ENCODE measurements at places on chromosomes 12 and 14.

- DNase-seq = peak; percentile 45
Measured at GRCh38 chr14:100031506-100032281, 33.5 kb upstream of the EVL start.

DNA sequence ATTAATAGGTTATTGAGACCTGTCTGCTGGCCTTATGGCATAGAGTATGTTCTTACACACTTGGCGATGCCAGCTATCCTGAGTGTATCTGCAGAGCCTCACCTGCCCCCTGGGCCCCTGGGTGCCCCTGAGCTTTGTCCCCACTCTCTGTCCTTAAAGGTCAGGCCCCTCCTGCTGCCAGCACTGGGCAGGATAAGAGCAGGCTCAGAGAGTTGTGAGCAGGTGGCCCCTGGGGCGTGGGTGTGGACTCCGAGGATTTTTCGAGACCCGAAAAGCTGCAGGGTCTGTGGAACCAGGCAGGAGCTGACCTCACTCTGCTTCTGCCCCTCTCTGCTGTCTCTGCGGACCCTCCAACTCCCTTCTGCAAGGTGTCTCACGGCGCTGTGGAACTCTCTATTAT, 8.2 kb downstream of the HIP1R start:
- no peak for DNase-seq

GRCh38 chr12:3341594-3341993, 149.4 kb upstream of the PRMT8 start:
- peak; percentile 69 for DNase-seq

GRCh38 chr14:75040959-75041358, 10.3 kb downstream of the MLH3 start:
- no peak for DNase-seq

GRCh38 chr12:93148412-93148811, 219.3 kb upstream of the EEA1 start:
- DNase-seq = no peak

GRCh38 chr12:109131154-109132050, 15.0 kb downstream of the ACACB start:
- DNase-seq = peak; percentile 38

GRCh38 chr12:120588948-120589930, 8.0 kb upstream of the POP5 start:
- DNase-seq = no peak

- DNase-seq = no peak
Measured at GRCh38 chr12:127803545-127803944, 463.4 kb upstream of the TMEM132C start.

GRCh38 chr14:104316723-104317491, 178.5 kb downstream of the KIF26A start:
- DNase-seq = no peak

DNA sequence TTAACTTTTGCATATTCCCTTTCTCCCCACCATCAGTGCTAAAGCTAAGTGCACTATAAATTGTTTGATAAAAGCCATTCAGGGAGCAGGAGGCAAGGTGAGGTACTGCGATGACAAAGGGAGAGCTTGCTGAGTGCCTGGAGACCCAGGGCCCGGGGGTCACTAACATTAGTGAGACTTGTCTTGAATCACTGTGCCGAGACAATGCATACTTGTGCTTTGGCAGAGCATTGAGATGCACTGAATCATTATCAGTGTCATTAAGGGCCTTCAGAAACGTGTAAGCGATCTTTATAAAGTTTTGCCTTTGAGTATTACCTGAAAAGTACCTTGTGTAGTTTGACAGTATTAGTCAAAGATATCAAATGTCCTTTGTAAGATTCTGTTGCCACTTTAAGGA, 447.5 kb downstream of the PCNX1 start:
- DNase-seq = no peak

DNA sequence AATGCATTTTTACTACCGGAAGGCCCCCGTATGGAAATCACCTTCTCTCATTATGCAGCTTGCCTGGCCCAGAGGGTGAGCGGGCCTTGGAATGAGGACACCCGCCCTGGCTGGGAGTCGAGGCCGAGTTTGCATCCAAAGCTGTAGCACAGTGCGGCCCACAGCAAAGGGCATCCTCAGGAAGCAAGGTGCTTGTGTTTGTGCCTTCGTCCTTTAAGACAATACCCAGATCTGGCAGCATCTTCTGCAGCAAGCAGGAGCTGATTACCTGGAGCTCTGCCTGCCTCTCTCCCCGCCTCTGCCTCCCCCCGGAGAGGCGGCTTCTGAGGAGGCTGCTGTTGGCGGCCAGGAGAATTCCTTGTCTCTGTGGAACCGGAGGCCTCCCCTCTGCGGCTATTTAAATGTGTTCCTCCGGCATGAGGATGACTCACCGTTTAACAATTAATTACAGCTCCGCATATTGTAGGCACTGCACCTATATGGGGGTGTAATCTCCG, 145.3 kb downstream of the CACNA1C start:
- DNase-seq = no peak

GRCh38 chr14:64610049-64610746, 60.4 kb downstream of the PPP1R36 start:
- peak; percentile 97 for DNase-seq

DNA sequence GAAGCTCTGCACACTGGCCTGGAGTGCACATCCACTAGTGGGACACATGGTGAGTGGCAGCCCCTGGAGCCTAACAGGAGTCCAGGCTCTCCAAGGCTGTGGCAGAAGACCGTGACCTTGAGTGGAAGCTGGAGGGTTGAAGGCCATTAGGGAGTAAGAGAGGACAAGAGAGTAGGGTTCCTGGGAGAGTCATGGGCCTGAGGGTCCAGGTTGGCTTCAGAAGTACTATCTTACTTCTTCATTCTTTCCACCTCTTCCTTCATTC, 406 bp downstream of the IL23A start:
- DNase-seq = no peak

DNA sequence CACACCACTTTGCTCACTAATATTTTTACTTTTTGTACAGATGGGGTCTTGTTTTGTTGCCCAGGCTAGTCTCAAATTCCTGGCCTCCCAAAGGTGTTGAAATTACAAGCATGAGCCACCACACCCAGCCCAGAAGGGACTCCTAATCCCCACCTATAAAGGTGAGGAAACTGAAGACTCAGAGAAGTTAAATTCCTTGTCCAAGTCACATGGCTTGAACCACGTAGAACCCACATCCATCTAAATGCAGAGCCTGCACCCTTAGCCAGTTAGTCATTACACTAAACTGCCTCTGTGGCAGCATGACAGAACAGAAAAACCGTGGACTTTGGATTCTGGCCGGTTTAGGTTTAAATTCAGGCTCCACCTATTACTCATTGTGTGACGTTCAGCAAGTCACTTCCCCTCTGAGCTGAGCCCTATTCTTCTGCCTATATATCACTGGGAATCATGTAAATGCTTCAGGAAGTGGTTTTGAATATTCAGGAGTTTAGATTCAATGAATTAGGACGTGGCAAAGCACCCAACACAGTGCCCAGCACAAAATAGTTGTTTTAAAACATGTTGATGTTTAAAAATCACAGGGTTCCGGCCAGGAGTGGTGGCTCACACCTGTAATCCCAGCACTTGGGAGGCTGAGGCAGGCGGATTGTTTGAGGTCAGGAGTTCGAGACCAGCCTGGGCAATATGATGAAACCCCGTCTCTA, 3.0 kb upstream of the CORO1C start:
- no peak for DNase-seq

GRCh38 chr12:119241580-119242169, 62.9 kb downstream of the HSPB8 start:
- DNase-seq = no peak

DNA sequence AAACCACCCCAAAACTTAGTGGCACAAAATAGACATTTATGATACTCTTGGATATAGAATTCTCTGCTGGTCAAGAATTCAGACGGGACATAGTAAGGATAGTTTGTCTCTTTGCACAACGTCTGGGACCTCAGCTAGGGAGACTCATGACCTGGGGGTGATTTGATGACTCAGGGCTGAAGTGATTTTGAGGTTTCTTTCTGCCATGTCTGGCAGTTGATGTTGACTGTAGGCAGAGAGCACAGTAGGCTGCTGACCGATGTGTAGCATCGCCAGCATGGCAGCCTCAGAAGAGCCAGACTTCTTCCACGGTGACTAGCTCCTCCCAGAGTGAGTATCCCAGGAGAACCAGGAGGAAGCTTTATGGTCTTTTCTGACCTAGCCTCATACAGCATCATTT, 88.9 kb upstream of the FRMD6 start:
- no peak for DNase-seq

GRCh38 chr14:54627219-54627539, 60.3 kb downstream of the SAMD4A start:
- no peak for DNase-seq

- no peak for DNase-seq
Measured at GRCh38 chr14:25034803-25035681, 14.9 kb downstream of the STXBP6 start.

DNA sequence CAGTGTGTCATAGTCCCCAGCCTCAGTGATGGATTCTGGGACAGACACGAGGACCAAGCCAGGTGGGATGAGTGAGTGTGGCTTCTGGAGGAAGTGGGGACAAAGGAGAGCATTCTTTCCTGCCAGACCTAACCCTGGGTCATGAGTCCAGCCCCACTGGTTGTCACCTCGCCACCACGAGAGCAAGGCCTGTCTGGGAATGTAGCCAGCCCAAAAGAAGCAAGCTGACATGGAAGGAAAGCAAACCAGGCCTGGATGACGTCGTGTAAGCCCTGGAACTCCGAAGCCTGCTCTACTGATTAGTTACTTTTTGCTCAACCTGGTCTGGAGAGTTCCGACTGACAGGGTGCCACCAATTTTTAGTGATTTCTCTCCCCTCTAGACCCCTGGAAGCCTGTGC, 105.9 kb downstream of the SINHCAF start:
- DNase-seq = no peak

DNA sequence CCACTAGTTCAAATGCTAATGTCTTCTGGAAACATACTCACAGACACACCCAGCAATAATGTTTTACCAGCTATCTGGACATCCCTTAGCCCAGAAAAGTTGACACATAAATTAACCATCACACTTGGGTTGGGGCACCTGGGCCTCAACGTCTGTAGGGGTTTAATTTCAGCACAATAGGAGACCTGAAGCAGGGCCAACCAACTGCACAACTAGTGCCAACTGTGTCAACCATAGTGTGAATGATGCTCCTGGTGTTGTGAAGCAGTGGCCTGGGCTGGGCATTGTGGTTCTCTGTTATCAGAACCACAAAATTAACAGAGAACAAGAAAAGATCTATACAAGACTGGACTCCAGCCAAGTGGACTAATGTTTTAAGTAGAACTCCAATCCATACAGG, 106.7 kb upstream of the PPM1H start:
- no peak for DNase-seq

GRCh38 chr12:131830914-131831571, 2.9 kb downstream of the MMP17 start:
- DNase-seq = peak; percentile 25

- peak; percentile 41 for DNase-seq
Measured at GRCh38 chr12:117025481-117026151, 73.6 kb downstream of the TESC start.

DNA sequence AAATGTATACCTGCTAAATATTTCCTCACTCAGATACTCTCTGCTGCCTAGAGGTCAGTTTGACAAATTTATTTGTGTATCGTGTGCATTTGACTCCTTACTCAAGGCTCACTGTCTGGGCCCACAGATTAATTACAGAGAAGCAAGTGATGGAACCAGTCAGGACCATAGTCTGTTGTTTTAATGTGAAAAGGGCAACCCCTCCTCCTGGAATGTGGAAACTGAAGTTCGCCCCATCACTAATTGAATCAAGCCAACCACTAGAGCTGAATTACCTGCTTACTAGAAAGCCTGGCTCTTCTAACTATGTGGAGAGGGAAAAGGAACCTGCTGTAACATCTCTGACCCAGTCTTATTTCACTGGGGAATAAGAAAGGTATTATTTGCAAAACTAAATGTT, 199.9 kb upstream of the KRR1 start:
- DNase-seq = no peak

GRCh38 chr12:82527165-82527780, 159.4 kb upstream of the TMTC2 start:
- DNase-seq = no peak

GRCh38 chr14:86086962-86087361, 557.0 kb downstream of the FLRT2 start:
- DNase-seq = peak; percentile 90

GRCh38 chr12:12047682-12048081, 23.1 kb upstream of the BCL2L14 start:
- DNase-seq = no peak

DNA sequence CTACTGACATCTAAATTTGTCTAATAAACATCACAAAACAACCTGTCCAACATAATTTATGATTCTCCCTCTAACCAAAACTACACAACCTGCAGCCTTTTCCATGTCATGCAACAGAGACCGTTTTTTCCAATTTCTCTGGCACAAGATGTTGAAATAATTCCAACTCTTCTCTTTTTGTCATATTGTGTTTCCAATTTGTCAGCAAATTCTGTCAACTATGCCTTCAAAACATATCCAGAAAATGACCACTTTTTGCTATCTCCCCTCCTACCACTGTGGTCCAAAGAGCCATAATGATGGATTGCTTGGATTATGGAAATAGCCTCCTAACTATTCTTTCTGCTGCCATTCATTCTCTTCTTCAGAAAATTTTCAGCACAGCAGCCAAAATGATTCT, 31.3 kb upstream of the SSTR1 start:
- no peak for DNase-seq

- DNase-seq = no peak
Measured at GRCh38 chr14:89509891-89510290, 92.9 kb upstream of the FOXN3 start.

GRCh38 chr12:6894321-6894720, 10.3 kb upstream of the LRRC23 start:
- no peak for DNase-seq

DNA sequence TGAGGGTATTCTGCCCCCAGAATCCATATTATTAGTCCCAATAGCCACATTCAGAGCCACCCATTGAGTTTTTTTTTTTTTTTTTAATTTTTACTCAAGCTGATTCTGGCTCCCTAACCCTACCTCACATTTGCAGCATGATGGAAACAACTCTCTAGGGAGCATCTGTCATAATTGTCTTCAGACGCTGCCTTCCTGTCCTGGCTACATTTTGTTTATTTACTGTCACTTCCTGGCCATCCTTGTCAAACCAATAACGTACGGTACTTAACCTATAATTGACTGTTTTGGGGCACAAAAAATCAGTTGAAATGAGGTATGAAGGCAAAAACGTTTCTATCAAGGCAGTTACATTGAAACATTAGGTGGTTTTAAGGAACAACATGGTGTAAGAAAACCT, 2.1 kb downstream of the GLIPR1 start:
- no peak for DNase-seq
